Dermis blood vessel endothelial cell (primary cell): ENCODE measurements at places on chromosomes 13 and 19.

- DNase-seq = no peak
These were observed 12.5 kb downstream of the ZNF714 start for GRCh38 chr19:21094347-21095025.

DNA sequence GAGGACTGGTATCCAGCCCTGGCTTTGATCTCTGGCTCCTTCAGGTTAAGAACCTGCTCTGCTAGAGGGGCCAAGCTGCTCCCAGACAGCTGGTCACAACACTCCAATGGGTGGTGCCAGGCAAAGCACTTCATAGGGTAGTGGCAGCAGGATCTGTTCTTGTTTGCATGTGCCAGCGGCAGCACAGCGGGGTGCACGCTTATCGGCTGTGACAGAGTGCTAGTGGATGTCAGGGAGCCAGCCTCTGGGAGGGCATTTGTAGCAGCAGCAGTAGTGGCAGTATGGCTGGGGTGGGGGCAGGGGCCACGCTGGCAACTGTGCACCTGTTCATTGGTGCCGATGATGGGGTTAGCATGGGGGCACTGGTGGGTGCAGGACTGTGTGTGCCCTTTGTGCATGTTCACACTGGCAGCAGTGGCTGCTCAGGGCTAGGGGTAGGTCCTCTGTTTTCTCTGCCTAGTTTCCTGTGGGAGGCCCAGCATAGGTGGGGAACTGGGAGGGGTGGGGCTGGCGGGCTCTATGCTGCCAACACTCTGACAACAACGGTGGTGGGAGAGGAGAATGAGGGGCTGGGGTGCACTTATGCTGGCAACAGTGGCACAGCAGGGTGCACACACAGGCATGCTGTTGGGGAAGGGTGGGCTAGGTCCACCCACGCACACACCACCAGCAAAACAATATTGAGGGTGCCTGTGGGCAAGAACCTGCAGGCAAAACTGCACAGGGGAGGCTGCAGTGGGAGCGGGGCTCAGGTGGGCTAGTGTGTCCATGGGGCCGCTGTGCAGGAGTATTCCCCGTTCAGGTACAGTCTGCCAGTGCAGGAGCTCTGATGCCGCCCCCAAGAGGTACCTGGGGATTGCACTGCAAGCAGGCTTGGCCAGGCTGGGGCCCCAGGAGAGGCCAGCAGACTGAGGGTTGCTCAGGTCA, 19.3 kb downstream of the AP1M1 start:
- DNase-seq = no peak

DNA sequence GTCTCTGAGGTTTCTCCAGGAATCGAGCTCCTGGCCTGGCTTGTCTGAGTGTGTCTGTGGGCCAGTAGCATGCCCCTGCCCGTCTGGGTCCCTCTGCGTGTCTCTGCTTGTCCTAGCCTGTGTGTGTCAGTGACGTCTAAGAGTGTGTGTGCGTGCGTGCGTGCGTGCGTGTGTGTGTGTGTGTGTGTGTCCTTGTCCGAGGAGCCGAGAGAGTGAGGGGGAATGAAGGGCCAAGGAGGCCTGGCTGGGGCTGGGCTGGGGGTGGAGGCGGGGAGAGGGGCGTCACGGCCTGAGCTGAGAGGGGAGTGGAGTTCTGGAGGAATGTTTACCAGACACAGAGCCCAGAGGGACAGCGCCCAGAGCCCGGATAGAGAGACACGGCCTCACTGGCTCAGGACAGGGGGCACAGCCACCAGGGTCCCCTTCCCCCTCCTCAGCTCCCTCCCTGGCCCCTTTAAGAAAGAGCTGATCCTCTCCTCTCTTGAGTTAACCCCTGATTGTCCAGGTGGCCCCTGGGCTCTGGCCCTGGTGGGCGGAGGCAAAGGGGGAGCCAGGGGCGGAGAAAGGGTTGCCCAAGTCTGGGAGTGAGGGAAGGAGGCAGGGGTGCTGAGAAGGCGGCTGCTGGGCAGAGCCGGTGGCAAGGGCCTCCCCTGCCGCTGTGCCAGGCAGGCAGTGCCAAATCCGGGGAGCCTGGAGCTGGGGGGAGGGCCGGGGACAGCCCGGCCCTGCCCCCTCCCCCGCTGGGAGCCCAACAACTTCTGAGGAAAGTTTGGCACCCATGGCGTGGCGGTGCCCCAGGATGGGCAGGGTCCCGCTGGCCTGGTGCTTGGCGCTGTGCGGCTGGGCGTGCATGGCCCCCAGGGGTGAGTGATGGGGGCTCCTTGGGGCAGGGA, at the start of gene AXL:
AXL (plus strand) TSS at position 609 of the 893 bp plus-strand sequence; CDS start at position 779, 170 bp downstream.
- DNase-seq = peak; percentile 65

- DNase-seq = no peak
These were observed 14.9 kb upstream of the FRY start for GRCh38 chr13:32016631-32017030.

- no peak for DNase-seq
These were observed 357.2 kb downstream of the DLEU7 start for GRCh38 chr13:50485979-50486935.

GRCh38 chr19:6671960-6672359, 2.0 kb upstream of the TNFSF14 start:
- no peak for DNase-seq

DNA sequence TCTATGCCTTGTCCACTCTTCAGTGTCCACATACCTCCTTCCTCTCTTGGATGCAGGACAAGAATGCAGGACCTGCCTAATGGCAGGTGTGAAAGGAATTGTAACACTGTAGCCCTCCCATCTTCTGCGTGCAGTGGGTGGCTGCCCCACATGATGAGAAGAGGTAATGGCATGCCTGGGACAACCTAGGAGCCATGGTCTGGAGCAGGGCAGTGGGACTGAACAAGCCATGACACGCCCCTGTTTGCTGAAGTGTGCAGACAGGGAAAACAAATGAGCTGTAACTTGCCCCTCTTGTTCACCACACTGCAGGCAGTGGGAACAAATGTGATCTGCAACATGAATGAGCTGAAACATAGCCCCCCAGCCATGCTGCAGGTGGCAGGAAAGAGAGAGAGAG, 192.2 kb downstream of the PCDH17 start:
- no peak for DNase-seq

- DNase-seq = no peak
These were observed 63.2 kb downstream of the GPC6 start for GRCh38 chr13:93289842-93290241.

DNA sequence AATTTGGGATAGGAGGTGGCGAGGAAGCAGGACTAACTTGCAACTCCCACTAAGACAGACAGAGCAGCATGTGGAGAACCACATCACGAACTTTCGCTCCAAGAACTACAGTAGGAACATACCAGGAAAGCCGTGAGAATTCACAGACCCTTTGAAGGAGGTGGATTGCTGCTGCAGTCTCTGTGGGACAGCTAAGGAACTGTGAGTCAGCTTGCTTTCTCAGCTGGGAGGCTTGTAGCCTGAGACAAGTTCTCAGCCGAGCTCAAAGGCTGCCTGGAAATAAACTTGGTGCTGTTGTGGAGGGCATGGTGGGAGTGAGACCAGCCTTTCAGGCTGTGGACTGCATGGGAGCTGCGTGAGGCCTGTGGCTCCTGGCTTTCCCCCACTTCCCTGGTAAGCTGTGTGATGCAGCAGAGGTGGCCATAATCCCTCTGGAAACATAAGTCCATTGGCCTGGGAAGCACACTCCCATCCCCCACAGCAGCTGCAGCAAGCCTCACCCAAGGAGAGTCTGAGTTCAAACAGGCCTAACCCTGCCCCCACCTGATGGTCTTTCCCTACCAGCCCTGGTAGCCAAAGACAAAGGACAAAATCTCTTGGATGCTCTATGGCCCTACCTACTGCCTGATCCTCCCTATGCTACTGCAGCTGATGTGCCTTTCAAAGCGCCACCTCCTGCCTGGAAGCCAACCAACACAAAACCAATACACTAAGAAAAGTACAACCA, 441.1 kb upstream of the HTR2A start:
- DNase-seq = no peak

- DNase-seq = no peak
These were observed 1.4 kb downstream of the TMPRSS9 start for GRCh38 chr19:2361246-2362045.

DNA sequence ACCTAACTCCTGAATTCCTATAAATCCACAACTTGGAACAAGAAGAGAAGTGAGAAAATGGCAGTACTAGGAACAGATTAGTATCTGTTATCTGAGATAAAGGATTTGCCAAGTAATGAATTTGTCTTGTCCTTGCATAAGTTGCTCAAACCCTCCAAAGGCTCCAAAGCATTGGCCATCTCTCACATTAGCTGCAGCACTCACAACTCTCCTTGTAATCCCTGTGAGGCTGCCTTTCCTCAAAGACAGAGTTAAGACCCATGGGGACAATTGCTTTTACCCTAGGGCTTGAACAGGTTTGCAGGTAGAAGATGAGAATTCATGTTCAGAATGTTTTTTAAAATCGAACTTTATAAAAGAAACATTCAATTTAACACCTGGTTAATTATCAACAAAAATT, 1702.2 kb downstream of the EFNB2 start:
- DNase-seq = no peak

- no peak for DNase-seq
These were observed 21.9 kb downstream of the COMP start for GRCh38 chr19:18768997-18769891.

- DNase-seq = peak; percentile 43
These were observed 1551.8 kb downstream of the SLITRK1 start for GRCh38 chr13:82330499-82330898.

- DNase-seq = no peak
These were observed at the start of gene SYNE4 for GRCh38 chr19:36008336-36008978. Gene SYNE4, minus strand, starts transcription at chr19:36008813. Its CDS starts 132 bp downstream, at chr19:36008681.

DNA sequence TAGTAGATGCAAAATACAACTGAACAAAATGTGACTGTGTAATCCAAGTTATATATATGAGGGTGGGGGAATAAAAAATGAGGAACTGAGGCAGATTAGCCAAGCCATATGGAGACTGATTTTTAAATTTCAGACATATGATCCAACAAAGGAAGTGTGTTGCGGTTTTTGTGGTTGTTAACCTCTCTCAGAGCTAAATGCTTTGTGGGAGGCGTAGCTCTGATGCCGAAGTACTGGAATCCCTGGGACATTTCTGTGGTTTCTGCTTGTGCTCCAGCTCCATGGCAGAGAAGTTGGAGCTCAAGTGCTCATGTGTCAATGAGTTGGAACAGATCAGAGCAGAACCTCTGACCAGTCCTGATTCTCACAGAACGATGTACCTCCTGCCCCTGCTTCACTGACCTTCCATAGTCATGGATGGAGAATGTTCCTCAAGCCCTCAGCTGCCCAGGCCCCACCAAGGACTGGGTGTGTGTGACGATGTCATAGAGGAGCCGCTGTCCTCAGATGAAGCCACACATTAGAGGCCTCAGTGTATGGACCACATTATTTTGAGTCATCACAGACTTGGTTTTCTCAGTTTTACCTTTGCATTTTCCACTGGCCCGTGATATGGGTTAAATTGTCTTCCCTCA, 107.6 kb downstream of the SOX1 start:
- no peak for DNase-seq

GRCh38 chr13:81770868-81771505, 1430.1 kb upstream of the SPRY2 start:
- DNase-seq = no peak

- no peak for DNase-seq
These were observed 2.2 kb downstream of the JOSD2 start for GRCh38 chr19:50508843-50509190.

- DNase-seq = no peak
These were observed 4.4 kb downstream of the BCAT2 start for GRCh38 chr19:48806518-48806817.

DNA sequence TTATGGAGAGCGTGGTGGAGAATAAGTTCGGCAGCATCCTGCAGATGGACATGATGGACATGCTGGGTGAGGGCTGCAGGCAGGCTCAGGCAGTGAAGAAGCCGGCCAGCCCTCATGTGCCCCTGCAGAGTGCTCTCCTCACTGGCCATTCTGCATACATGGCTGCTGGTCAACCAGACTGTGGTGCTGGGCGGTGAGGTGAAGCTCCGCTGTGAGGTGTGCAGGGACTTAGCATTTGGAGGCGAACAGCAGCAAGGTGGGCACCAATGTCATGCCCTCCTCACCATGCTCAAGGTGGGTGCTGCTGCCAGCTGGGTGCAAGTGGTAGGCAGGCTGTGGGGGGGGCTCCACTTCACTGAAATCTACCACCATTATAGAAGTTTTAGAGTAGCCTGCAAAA, 5.7 kb upstream of the ZNF492 start:
- DNase-seq = no peak

- no peak for DNase-seq
These were observed 6.9 kb downstream of the CAPN12 start for GRCh38 chr19:38737281-38737865.

DNA sequence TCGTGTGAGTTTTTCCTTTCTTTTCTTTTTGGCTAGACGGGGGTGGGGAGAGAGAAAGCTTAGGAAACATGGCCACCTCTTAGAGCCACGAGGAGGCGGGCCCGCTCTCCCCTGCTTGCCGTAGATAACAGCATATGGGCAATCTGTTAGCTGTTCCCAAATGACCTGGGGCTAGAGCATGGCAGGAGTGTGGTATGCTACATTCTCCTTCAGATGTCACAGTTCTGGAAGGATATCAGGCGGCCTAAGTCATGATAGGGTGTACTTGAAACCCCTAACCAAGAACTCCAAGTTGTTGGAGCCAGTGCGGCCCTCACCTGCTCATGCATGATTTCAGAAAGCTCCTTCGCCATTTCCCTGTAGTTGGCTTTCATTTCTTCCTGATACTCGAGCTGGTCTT, 44.3 kb upstream of the SLC15A1 start:
- no peak for DNase-seq

DNA sequence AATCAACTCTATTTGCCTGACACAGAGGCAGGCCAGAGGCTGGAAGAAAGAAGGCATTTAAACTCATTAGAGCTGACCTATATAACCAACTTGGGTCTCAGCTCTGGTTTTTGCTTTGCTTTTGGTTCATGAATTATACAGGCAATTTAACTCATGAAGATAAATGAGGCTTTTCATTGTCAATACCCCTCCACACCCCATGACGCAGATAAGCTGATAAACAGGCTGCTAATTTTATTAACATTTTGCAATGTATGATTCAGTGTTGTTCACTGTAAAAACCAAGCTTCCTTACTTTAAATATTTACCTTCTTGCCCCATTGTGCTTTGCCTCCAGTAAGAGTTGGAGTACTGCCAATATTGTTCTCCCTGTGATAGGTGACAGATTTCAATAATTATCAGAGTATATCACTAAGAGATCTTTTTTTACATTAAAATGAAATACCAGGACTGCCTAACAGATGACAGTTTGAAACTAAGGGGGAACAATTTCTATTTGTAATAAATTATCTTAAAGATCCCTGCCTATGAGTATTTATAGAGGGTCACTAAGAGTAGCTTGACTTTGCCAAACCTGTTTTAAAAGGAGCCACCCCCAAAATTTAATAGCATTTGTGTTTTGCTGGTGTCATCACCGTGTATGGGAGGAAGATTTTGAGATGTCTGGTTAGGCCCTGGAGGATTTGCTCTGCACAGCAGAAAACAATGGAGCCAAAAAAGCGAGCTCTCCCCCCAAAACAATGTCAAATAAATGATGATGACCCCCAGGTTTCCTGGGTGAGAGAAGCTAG, 472.7 kb upstream of the NBEA start:
- peak; percentile 52 for DNase-seq
